Astrocyte (in vitro differentiated cells and primary cell): ENCODE measurements at places on chromosomes 5 and 9.

DNA sequence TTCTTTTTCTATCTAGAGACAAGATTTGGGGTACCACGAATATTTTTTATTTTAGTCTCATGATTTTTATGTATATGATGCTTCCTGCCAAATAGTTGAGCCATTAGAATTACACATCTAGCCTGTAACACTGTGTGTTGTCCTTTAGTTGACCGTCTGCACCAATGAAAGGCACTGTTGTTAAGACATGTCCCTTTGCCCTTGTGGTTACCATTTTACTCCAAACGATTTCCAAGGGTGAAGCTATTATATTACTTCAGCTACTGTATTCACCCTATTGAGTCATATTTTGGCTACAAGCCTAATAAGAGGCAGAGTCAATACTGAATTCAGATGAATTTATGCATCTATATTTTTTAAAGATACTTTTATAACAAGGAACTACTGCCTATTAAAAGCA is 207.6 kb downstream of the CETN3 start:
- H3K4me3 ChIP-seq = no peak overlapping the region
- H3K27me3 ChIP-seq = no peaks in the 10 kb centered on the region
- no peaks in the 10 kb centered on the region for H3K36me3 ChIP-seq
- peak; percentile 92 for DNase-seq
- H3K4me1 ChIP-seq = no peaks in the 10 kb centered on the region

- H3K4me1 ChIP-seq = no peaks in the 10 kb centered on the region
- H3K27ac ChIP-seq = no peak overlapping the region
- H3K36me3 ChIP-seq = no peaks in the 10 kb centered on the region
- H3K27me3 ChIP-seq = no peaks in the 10 kb centered on the region
These were observed 187.8 kb downstream of the DEPDC1B start for GRCh38 chr5:60512117-60512516.

- H3K36me3 ChIP-seq = no peaks in the 10 kb centered on the region
- peak overlapping the region; percentile 12 for H3K27ac ChIP-seq
- H3K4me3 ChIP-seq = no peak overlapping the region
- H3K4me1 ChIP-seq = peaks cover 15% of the 10 kb centered on the region
- H3K27me3 ChIP-seq = no peaks in the 10 kb centered on the region
These were observed 147.2 kb upstream of the MOCS2 start for GRCh38 chr5:53256746-53257145.

GRCh38 chr9:136095070-136096058 is at the start of gene NACC2:
TSS of gene NACC2 (minus strand) at chr9:136095289. CDS start at chr9:136050521, 44,768 bp downstream.
- H3K4me3 ChIP-seq = peak within 1 kb of the TSS; percentile 66
- H3K27ac ChIP-seq = no peak within 1 kb of the TSS
- no peaks in the 10 kb centered on the region for H3K36me3 ChIP-seq
- DNase-seq = peak; percentile 41
- peaks cover 30% of the 10 kb centered on the region for H3K4me1 ChIP-seq

DNA sequence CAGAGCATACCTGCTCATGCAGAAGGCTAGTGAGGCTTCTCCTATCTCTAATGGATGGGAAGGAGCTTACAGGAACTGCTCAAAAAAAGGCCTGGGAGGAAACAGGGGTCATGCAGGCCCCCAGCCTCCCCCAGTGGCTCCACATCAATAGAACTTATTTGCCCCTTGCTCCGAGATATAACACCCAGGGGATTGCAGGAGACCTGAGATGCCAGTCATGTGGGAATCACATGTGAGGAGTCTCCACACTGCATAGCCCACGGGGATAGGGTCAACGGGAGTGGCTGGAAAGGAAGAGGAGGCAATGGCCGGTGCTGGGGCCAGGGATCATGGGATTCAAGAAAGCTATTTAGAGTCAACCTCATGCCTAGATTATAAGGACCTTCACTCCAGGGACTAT is 76.2 kb downstream of the NRG2 start:
- no peaks in the 10 kb centered on the region for H3K4me1 ChIP-seq
- H3K36me3 ChIP-seq = no peaks in the 10 kb centered on the region
- H3K27me3 ChIP-seq = peaks cover 6% of the 10 kb centered on the region

DNA sequence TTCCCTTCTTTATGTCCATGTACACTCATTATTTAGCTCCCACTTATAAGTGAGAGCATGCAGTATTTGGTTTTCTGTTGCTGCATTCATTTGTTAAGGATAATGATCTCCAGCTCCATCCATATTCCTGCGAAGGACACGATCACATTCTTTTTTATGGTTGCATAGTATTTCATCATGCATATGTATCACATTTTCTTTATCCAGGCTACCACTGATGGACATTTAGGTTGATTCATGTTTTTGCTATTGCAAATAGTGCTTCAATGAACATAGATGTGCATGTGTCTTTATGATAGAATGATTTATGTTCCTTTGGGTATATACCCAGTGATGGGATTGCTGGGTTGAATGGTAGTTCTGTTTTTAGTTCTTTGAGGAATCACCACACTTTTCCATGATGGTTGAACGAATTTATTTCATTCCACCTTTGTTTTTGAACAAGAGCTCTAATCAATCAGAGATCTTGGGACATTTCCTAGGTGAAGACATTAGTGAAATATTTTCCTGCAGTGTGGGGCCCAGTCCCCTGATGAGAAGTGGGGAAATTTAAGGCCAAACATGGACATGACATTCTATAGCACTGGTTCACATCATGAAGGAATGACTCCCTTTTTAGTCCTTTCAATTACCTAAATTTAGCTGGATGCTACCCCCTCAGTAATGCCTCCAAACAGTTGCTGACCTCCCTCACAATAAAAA is 7.1 kb upstream of the TEX48 start:
- H3K27ac ChIP-seq = no peak overlapping the region
- H3K27me3 ChIP-seq = no peaks in the 10 kb centered on the region
- no peak for DNase-seq
- H3K36me3 ChIP-seq = no peaks in the 10 kb centered on the region
- peaks cover 24% of the 10 kb centered on the region for H3K4me1 ChIP-seq

DNA sequence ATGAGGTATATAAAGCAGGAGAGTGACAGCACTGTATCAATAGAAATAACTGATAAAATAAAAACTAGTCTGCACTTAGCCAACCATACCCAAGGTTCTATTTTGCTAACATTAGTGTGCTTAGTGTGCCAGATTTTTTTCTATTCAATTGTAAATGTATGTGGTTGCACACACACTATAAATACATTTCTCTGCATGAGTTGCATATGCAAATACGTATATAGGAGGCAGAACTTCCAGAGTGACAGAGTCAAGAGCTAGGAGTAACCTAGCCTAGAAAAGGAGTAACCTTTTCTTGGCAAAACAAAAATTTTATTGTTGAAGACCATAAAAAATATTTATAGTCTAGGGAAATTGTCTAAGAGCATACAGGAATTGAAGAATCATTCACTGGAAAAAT is 461.6 kb downstream of the GABRG2 start:
- no peak overlapping the region for H3K27ac ChIP-seq
- H3K27me3 ChIP-seq = no peaks in the 10 kb centered on the region
- no peak overlapping the region for H3K4me3 ChIP-seq
- H3K36me3 ChIP-seq = no peaks in the 10 kb centered on the region
- no peaks in the 10 kb centered on the region for H3K4me1 ChIP-seq
- DNase-seq = no peak

GRCh38 chr9:121075251-121076036 is 689 bp downstream of the CNTRL start:
- no peak for DNase-seq
- peak overlapping the region; percentile 93 for H3K27ac ChIP-seq
- H3K36me3 ChIP-seq = no peaks in the 10 kb centered on the region
- H3K27me3 ChIP-seq = no peaks in the 10 kb centered on the region

GRCh38 chr9:14661421-14662059 is 31.7 kb downstream of the ZDHHC21 start:
- no peak for DNase-seq
- H3K27ac ChIP-seq = no peak overlapping the region
- H3K4me3 ChIP-seq = no peak overlapping the region

DNA sequence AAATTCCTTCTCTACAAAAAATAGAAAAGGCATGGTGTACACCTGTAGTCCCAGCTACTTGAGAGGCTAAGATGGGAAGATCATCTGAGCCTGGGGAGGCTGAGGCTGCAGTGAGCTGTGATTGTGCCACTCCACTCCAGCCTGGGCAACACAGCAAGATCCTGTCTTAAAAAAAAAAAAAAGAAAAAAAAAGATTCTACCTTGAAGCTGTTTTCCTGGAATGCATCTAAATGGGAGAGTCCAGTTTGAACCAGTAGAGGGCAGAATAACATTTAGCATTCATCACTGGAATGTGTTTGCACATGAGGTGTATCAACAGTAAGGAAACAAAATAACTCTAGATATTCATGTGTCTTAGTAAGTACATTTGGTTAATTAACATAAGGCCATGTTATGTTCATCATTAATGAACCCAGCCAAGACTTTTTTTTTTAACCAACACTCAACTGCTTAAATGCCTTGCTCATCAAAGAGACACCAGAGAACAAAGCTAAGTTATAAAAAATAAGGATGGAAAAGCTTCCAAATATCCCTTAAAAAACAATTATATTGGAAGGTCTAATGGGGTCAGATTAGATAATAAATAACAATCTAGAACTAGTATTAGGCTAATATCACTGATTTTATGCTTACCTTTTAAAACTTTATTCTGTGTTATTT is 16.1 kb downstream of the IFNE start:
- no peaks in the 10 kb centered on the region for H3K4me1 ChIP-seq
- H3K27me3 ChIP-seq = no peaks in the 10 kb centered on the region
- DNase-seq = no peak
- peaks cover 24% of the 10 kb centered on the region for H3K36me3 ChIP-seq

DNA sequence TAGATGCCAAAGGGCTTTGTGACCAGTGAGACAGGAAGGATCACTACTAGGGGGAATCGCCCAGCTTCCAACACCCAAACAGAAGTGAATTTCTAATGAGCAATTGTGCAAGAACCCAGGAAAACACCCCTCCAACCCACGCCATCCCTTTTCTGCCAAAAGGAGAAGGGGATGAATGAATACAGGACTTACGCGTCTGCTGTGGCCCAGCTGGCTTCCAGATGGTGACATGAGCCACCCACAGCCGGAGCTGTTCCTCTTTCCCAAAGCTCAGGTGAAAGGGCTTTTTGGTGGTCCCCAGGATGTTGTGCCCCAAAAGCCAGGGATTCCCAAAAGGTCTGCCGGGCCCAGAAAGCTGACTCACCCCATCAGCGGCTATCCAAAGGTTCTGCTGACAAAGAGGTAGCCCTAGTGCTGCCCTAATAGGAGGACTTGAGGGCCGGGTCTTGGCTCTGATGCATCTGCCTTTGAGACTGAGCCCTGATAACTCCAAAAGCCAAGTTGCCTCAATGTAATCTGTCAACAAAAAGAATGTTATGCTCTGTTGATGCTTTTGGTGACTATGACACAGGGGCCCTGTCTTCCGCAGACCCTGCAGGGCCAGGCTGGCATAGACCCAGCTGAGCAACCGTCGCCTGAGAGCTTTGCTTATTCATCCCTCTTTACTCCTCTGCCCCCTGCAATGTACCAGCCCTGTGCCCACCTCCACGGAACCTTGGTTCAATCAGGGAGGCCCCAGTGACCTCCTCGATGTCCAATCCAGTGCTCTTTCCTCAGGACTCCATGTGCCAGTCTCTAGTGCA is 14.5 kb downstream of the GSN start:
- peak overlapping the region; percentile 76 for H3K27ac ChIP-seq
- peak overlapping the region; percentile 2 for H3K4me3 ChIP-seq
- peak; percentile 90 for DNase-seq

- peak; percentile 92 for DNase-seq
- no peaks in the 10 kb centered on the region for H3K36me3 ChIP-seq
- peaks cover 8% of the 10 kb centered on the region for H3K27me3 ChIP-seq
These were observed 1.3 kb upstream of the SLC44A1 start for GRCh38 chr9:105243015-105243686.

DNA sequence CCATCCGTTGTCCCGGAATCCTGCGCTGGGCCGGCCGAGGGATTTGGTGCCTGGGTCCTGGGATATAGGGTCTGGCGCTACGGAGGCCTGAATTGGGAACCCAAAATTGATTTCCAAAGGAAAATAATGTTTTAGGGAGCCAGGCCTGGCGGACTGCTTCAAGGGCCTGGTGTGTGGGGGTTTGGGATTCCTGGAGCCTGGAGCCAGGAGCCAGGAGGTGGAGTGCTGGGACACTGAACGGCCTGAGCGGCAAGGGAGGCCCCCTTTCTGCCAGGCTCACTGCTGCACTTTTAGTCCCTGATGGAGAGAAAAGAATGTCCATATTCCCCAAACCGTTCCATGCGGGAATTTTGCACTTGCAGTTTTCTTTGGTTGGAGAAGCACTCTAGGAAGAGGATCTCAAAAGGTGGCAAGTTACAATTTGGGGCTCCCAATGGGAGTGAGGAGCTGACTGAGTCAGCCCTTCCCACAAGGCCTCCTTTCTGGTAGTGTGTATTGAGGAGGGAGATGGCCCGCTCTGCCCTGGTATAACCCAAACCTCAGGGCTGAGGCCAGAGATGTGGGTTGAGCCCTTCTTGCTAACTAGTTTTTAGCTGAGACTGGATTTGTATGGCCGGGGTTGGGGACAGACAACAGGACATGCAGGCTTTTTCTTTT is 2.2 kb downstream of the LMX1B start:
- no peak overlapping the region for H3K4me3 ChIP-seq
- no peaks in the 10 kb centered on the region for H3K36me3 ChIP-seq
- DNase-seq = no peak
- peaks cover 84% of the 10 kb centered on the region for H3K27me3 ChIP-seq
- no peak overlapping the region for H3K27ac ChIP-seq
- H3K4me1 ChIP-seq = peaks cover 2% of the 10 kb centered on the region

GRCh38 chr5:18798058-18798457 is 1163.8 kb downstream of the TAF11L14 start:
- no peak overlapping the region for H3K27ac ChIP-seq
- no peak overlapping the region for H3K4me3 ChIP-seq
- H3K36me3 ChIP-seq = no peaks in the 10 kb centered on the region
- no peak for DNase-seq

GRCh38 chr9:134919303-134919702 is 1.6 kb upstream of the FCN1 start:
- H3K27me3 ChIP-seq = peaks cover 5% of the 10 kb centered on the region
- no peak overlapping the region for H3K4me3 ChIP-seq
- no peak for DNase-seq
- H3K36me3 ChIP-seq = no peaks in the 10 kb centered on the region

GRCh38 chr5:133341915-133342710 is 270.2 kb downstream of the FSTL4 start:
- no peak overlapping the region for H3K27ac ChIP-seq
- no peaks in the 10 kb centered on the region for H3K4me1 ChIP-seq
- H3K4me3 ChIP-seq = no peak overlapping the region
- no peak for DNase-seq
- H3K36me3 ChIP-seq = no peaks in the 10 kb centered on the region
- no peaks in the 10 kb centered on the region for H3K27me3 ChIP-seq

DNA sequence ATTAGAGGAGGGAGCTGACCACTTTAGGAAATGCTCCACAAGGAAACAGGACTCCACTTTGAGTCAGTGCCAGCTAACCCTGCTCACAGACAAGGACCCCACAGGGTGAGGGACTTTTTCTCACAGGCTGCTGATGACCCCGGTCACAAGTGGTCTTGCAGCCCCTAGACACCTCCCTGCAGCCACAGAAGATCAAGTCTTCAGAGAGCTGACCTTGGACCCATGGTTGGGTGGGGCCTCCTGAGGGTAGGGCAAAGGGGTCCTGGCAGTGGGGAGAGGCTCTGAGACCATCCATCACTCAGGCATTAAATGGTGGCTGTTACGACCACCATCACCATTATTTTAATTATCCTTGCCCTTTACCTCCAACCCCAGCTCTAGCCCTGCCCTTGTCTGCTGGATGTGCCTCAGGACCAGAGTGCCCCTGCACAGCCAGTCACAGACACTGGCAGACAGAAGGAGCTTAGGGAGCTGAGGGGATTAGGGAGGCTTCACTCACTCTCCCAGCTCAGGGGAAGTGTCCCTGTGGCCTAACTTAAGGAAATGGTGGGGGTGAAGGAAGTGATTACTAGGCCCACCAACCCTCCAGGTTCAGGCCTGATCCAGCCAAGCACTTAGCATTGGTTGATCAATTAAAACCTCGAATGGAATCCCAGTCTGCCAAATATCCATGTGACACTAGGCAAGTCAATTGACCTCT is 1.6 kb downstream of the ACSL6 start:
- no peaks in the 10 kb centered on the region for H3K36me3 ChIP-seq
- peaks cover 23% of the 10 kb centered on the region for H3K27me3 ChIP-seq
- H3K4me1 ChIP-seq = no peaks in the 10 kb centered on the region
- H3K27ac ChIP-seq = no peak overlapping the region
- H3K4me3 ChIP-seq = no peak overlapping the region
